T-helper 17 cell (primary cell): ENCODE measurements at places on chromosomes 7 and 10. TPM values are rescaled to one million over a fixed set of nuclear protein-coding genes. Genes with fewer than 3 reads are reported as not detected.

DNA sequence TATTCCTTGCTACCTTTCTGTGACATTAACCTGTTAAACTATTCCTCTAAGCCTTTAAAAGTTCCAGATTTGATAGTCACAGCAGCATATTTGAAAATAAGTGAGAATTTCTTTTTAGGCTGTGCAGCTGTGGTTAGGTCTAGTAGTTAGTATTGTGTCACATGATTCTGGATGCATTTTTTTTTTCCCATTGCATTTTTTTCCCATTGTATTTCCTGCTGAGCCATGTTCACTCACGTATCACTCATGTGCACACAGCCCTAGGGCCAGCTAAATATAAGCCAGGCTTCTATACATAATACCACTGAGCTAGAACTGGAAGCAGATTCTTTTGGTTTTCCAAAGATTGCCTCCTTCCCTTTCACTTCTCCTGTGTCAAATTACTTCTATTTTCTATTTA is 37.4 kb downstream of the DNAJC9 start:
- peaks cover 2% of the 10 kb centered on the region for H3K36me3 ChIP-seq
- H3K27ac ChIP-seq = no peak overlapping the region
- no peak overlapping the region for H3K4me3 ChIP-seq
- DNase-seq = no peak
- no peaks in the 10 kb centered on the region for H3K4me1 ChIP-seq

DNA sequence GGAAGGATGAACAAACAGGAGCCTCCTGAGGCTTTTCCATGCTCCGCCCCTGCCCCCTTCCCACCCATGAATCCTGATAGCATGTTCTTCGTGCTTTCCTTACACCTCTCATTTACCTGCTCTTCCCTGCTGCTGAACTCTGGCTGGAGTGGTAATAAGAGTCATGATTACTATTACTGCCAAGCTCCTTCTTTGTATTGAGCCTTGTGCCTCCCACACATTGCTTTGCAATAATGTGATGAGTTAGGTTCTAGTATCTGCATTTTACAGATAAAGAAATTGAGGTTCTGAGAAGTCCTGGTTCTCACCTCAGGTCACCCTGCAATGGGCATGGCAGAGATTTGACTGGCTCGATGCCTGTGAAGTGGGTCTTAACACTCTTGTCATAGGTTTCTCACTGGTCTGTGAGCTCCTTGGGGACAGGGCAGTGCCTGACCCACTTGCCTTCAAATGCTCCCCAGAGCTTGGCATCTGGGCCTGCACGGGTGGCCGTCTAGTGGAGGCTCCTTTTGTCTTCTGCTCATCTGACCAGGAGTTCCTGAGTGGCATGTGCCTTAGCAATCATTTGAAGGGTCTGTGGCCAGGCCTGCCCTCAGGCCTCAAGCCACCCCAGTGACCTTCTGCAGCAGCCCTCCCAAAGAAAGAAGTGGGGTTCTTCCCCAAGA is 309.2 kb upstream of the ZMIZ1 start:
- H3K36me3 ChIP-seq = no peaks in the 10 kb centered on the region
- H3K27ac ChIP-seq = no peak overlapping the region
- H3K27me3 ChIP-seq = peaks cover 40% of the 10 kb centered on the region
- no peak for DNase-seq

GRCh38 chr10:12334186-12334530 is 15.2 kb upstream of the CAMK1D start:
- peaks cover 12% of the 10 kb centered on the region for H3K4me1 ChIP-seq
- H3K27me3 ChIP-seq = no peaks in the 10 kb centered on the region
- H3K36me3 ChIP-seq = no peaks in the 10 kb centered on the region
- DNase-seq = no peak
- H3K4me3 ChIP-seq = peak overlapping the region; percentile 59

DNA sequence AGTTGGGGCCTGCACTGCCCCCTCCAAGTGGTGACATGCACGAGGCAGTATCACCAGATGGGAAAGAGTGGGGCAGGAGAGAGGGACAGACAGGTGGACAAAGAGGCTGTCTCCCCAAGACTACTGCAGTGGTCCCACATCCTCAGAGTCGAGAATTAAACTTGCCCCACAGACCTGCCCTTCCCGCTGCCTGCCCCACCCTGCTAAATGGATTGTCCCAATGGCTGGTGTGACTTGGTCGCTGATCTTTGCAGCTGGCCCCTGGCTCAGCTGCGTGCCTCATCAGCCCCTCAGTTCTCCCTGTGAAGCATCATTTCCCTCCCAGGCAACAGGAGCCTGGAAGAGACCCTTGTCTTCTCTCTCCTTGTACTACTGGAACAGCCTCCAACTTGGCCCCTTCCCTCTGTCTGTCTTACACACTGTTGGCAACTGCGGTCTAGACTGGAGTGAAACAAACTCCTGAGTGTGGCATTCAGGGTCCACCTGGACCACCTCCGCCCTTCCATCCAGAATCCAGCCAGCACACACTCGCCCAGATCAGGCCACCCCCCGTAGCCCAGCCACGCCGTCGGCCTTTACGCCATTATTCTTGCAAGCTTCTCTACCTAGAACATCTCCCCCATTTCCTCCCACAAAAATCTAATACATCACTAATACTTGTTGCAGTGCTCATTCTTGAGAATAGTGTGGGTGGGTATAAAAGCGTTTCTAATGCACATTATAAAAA is 275.1 kb downstream of the CELF2 start:
- H3K4me1 ChIP-seq = peaks cover 37% of the 10 kb centered on the region
- peak overlapping the region; percentile 79 for H3K27ac ChIP-seq
- DNase-seq = no peak
- no peak overlapping the region for H3K4me3 ChIP-seq
- H3K27me3 ChIP-seq = no peaks in the 10 kb centered on the region
- peaks cover 14% of the 10 kb centered on the region for H3K36me3 ChIP-seq

DNA sequence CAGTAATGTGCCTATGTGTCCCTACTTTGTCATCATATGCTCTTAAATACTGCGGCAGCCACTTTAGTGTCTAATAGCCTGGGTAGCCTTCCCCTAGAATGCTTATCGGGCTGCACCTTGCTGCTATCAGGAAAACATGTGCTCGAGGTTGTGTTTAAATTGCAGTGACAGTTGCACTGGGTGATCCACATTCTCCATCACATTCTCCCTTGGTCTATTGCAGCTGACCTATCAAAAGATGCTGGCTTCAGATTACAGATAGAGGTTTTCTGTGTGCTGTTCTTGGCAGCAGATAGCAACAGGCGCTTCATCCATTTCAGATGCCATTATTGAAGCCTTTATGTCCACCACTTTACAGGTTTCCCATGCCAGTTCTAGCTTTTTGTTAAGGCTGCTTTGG is 130.1 kb upstream of the MDFIC start:
- peaks cover 3% of the 10 kb centered on the region for H3K4me1 ChIP-seq
- H3K4me3 ChIP-seq = no peak overlapping the region
- no peak for DNase-seq
- peaks cover 2% of the 10 kb centered on the region for H3K36me3 ChIP-seq
- peaks cover 13% of the 10 kb centered on the region for H3K27me3 ChIP-seq
- no peak overlapping the region for H3K27ac ChIP-seq

DNA sequence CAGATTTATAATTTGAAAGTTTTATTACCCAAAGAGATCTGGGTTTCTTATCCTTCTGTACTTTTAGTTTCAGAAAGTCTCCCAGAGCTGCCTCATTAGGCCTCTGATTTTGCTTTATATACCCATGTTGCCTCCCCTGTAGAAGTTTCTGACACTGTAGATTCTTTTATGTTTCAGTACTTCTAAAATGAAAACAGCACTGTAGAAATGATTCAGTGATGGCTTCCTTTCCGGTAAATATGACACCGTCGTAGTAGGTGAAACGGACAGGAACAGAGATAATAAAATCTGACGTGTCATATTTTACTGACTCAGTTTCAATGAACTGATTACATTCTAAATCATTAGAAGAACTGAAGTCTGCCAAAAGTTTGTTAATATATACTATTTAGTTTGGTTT is 272.7 kb downstream of the TWIST1 start:
- no peak overlapping the region for H3K4me3 ChIP-seq
- no peak for DNase-seq
- no peaks in the 10 kb centered on the region for H3K27me3 ChIP-seq
- H3K27ac ChIP-seq = no peak overlapping the region
- H3K36me3 ChIP-seq = no peaks in the 10 kb centered on the region
- H3K4me1 ChIP-seq = no peaks in the 10 kb centered on the region

- no peak overlapping the region for H3K4me3 ChIP-seq
- H3K27ac ChIP-seq = no peak overlapping the region
- peaks cover 17% of the 10 kb centered on the region for H3K27me3 ChIP-seq
- H3K36me3 ChIP-seq = no peaks in the 10 kb centered on the region
- no peak for DNase-seq
- no peaks in the 10 kb centered on the region for H3K4me1 ChIP-seq
Observed at GRCh38 chr7:104679085-104679484, 334.9 kb upstream of the KMT2E start.

DNA sequence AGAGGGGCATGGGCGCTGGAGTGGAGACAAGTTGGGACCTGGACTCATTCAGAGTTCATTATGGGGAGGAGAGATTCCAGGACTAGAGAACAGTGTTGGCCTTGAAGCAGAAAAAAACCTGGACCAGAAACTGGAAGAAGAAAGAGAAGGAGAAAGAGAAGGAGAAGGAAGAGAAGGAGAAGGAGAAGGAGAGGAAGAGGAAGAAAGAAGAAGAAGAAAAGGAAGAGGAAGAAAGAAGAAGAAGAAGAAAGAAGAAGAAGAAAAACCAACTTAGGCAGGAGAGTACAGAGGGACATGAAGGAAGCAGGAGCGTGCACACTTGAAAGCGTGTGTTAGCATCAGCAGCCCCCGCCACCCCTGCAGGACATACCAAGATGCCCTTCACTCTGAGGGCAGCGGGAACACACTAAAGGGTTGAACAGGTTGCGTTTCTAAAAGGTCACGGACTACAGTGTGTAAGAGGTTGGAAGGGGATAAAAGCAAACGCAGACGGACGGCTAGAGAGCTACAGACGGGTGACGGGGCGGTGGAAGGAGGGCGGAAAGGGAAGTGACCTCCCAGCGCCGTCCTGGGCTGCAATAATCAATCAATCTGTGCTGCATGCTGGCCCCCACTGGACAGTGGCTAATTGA is 95.3 kb downstream of the SEC61G start:
- H3K36me3 ChIP-seq = peaks cover 6% of the 10 kb centered on the region
- H3K27ac ChIP-seq = no peak overlapping the region
- peaks cover 18% of the 10 kb centered on the region for H3K27me3 ChIP-seq
- DNase-seq = no peak
- H3K4me1 ChIP-seq = peaks cover 10% of the 10 kb centered on the region
- H3K4me3 ChIP-seq = peak overlapping the region; percentile 74

- DNase-seq = no peak
- peaks cover 7% of the 10 kb centered on the region for H3K27me3 ChIP-seq
- H3K27ac ChIP-seq = no peak overlapping the region
- H3K36me3 ChIP-seq = no peaks in the 10 kb centered on the region
- peaks cover 5% of the 10 kb centered on the region for H3K4me1 ChIP-seq
- H3K4me3 ChIP-seq = no peak overlapping the region
Observed at GRCh38 chr7:64618785-64619456, 47.0 kb upstream of the ZNF107 start.

- DNase-seq = no peak
- peak overlapping the region; percentile 76 for H3K27ac ChIP-seq
- no peaks in the 10 kb centered on the region for H3K27me3 ChIP-seq
Observed at GRCh38 chr10:45376371-45376801, 2.4 kb downstream of the ALOX5 start.

DNA sequence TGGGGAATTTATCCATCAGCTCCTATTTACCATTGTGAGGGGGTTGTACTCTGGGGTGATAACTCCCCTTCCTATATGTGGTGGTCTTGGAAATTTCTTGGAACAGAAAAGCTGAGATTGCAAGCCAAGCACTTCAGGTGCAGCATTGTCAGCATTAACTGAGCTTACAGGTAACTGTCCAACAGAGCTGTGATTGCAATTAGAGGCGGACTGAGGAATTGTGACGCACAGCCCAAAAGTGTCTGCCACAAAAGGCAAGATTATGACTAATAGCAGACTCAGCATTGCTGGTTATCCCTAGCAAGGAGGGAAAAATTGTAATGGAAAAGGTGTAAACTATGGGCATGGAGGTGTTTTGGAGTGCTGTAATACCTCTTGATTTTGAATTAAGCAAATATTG is 126.1 kb upstream of the AGR3 start:
- H3K27me3 ChIP-seq = peaks cover 5% of the 10 kb centered on the region
- no peak overlapping the region for H3K4me3 ChIP-seq
- H3K36me3 ChIP-seq = peaks cover 2% of the 10 kb centered on the region
- H3K27ac ChIP-seq = peak overlapping the region; percentile 94
- peaks cover 22% of the 10 kb centered on the region for H3K4me1 ChIP-seq

DNA sequence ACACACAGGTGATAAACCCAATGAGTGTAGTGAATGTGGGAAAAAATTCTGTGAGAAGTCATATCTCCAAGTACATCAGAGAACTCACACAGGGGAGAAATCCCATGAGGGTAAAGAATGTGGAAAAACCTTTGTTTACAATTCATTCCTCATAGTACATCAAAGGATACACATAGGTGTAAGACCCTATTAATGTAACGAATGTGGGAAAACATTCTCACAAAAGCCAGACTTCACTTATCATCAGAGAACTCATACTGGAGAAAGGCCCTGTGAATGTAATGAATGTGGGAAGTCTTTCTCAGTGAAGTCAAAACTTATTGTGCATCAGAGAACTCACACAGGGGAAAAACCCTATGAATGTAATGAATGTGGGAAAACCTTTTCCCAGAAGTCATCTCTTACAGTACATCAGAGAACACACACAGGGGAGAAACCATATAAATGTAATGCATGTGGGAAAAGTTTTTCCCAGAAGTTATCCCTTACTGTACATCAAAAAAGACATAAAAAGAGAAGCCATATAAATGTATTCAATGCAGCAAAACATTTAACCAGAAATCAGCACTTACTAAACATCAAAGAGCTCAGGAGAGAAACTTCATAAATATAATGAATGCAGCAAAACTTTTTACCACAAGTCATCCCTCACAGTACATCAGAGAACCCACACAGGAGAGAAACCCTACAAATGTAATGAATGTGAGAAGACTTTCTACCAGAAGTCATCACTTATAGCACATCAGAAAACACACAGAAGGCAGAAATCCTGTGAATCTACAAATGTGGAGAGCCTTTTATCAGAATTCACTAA is 49.8 kb downstream of the ZNF239 start:
- H3K36me3 ChIP-seq = no peaks in the 10 kb centered on the region
- no peaks in the 10 kb centered on the region for H3K4me1 ChIP-seq
- no peak for DNase-seq
- no peak overlapping the region for H3K4me3 ChIP-seq

DNA sequence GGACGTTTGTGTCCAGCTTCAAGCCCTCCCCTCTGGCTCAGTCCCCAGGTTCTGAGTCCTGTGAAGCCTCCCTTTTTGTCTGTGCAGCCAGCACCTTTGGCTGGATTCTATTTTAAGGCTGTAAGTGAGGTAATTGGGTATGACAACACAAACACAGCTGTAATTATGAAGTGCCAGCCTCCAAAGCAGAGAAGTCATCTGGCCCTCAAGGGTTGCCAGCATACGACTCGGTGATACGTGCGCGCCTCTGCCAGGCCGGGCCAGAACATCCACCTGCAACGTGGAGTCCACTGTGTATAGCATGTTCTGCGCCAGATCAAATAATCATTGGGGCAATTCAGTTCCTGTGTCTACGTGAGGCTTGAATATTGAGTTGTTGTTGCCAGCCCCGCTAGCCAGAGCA is 6.7 kb upstream of the FAM180A start:
- no peak for DNase-seq
- no peak overlapping the region for H3K27ac ChIP-seq

- H3K4me1 ChIP-seq = no peaks in the 10 kb centered on the region
- H3K36me3 ChIP-seq = no peaks in the 10 kb centered on the region
- H3K4me3 ChIP-seq = no peak overlapping the region
- H3K27me3 ChIP-seq = no peaks in the 10 kb centered on the region
- H3K27ac ChIP-seq = no peak overlapping the region
- no peak for DNase-seq
Observed at GRCh38 chr7:110539216-110539615, 551.7 kb upstream of the LRRN3 start.

Gene ZNF365
- 3.4 TPM for total RNA-seq

Gene PRLHR
- not detected for total RNA-seq

Gene RASSF4
- 1.5 TPM for total RNA-seq

Gene PKD1L1
- total RNA-seq = 0.77 TPM

Gene GPC2
- 8.5 TPM for total RNA-seq

Gene SPAG6
- not detected for total RNA-seq
